Omental fat pad (tissue), 4 donors: ENCODE measurements at places on chromosomes 3 and 15.

GRCh38 chr15:51202783-51203182 is 108.1 kb upstream of the TNFAIP8L3 start:
- no peak for DNase-seq

DNA sequence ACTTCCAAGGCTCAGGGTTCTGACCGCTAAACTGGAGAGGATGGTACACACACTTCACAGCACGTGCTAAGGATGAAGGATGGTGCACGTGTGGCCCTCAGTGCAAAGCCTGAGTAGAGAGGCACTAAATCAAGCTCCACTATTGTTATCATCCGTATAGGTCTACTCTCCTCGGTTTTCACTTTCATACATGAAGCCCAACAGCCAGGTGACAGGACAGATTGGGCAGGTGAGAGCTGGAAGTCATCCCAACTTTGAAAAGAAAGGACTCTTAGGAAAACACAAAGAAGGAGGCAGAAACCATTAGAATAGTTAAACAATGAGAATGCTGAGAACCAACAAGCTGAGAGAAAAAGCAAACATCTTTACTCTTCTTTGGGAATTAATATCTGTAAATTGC is 21.1 kb downstream of the MAGI1 start:
- no peak for DNase-seq

DNA sequence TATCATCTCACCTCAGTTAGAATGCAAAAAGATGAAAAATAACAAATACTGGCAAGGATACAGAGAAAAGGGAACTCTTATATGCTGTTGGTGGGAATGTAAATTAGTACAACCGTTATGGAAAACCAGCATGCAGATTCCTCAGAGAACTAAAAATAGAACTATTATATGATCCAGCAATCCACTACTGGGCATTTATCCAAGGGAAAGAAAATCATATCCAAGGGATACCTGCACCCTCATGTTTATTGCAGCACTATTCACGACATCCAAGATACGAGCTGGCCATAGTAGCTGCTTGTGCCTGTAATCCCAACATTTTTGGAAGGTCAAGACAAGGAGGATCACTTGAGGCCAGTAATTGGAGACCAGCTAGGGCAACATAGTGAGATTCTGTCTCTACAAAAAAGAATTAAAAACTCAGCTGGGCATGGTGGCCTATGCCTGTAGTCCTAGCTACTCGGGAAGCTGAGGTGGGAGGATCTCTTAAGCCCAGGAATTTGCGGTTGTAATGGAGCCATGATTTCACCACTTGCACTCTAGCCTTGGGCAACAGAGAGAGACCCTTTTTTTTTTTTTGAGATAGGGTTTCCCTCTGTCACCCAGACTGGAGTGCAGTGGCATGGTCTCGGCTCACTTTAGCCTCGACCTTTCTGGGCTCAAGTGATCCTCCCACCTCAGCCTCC is 26.6 kb downstream of the USP50 start:
- DNase-seq: no peak

GRCh38 chr3:112627419-112627818 is 13.5 kb downstream of the CCDC80 start:
- DNase-seq: no peak

GRCh38 chr15:45442507-45443135 is 64.3 kb upstream of the GATM start:
- DNase-seq: no peak

- DNase-seq: no peak
Measured at GRCh38 chr3:73284472-73284871, 223.0 kb downstream of the EBLN2 start.

DNA sequence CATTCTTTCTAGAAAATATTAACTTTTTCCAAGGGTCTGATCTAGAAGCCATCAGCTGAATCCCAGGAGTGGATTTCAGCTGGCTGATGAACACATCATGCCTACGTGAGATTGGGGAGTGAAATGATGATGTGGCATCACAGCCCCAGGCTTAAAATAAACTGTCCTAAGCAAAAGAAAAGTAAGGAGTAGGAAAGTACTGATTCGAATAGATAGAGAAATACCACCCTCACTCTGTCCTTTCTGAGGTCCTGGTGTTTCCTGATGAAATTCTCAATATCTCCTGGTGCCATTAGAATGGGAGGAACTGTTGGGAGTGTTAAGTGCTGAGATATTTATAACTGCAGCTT is 376.8 kb upstream of the SEMA6D start:
- DNase-seq: no peak
